ENCODE measurements at places on chromosomes 4 and X. TPM values are rescaled to one million over a fixed set of nuclear protein-coding genes. Genes with fewer than 3 reads are reported as not detected.

SPANXA1 gene
- total RNA-seq: not detected

BEX1 gene
- 140 TPM for total RNA-seq

TMEM31 gene
- not detected for total RNA-seq

TEX13C gene
- not detected for total RNA-seq

SYP gene
- 291 TPM for total RNA-seq

Data from glutamatergic neuron (in vitro differentiated cells).